ENCODE measurements at places on chromosomes 1 and 21. TPM values are rescaled to one million over a fixed set of nuclear protein-coding genes. Genes with fewer than 3 reads are reported as not detected.

DNA sequence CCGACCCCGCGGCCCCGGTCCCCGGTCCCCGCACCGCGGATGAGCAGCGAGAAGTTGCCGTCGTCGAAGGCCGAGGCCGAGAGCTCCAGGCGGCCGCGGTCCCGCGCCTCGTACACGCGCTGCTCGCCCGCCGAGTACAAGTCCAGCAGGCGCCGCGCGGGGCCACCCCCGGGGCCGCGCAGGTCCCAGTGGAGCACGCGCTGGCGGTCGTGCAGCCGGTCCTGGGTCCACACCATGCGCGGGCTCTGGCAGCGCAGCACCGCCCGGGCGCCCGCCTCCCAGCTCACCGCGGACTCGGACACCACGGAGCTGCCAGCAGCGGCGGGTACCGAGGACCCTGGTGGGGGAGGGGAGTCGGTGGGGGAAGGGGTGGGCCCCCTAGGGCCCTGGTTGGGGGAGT is 2.9 kb downstream of the MXRA8 start:
- peak; percentile 50 for DNase-seq
- H3K36me3 ChIP-seq = no peaks in the 10 kb centered on the region
- peaks cover 12% of the 10 kb centered on the region for H3K27me3 ChIP-seq
- H3K4me1 ChIP-seq = peaks cover 34% of the 10 kb centered on the region

- no peaks in the 10 kb centered on the region for H3K27me3 ChIP-seq
- H3K36me3 ChIP-seq = no peaks in the 10 kb centered on the region
- H3K4me1 ChIP-seq = no peaks in the 10 kb centered on the region
- H3K4me3 ChIP-seq = no peak overlapping the region
- DNase-seq = no peak
Observed at GRCh38 chr21:44273046-44273445, 11.3 kb upstream of the DNMT3L start.

DNA sequence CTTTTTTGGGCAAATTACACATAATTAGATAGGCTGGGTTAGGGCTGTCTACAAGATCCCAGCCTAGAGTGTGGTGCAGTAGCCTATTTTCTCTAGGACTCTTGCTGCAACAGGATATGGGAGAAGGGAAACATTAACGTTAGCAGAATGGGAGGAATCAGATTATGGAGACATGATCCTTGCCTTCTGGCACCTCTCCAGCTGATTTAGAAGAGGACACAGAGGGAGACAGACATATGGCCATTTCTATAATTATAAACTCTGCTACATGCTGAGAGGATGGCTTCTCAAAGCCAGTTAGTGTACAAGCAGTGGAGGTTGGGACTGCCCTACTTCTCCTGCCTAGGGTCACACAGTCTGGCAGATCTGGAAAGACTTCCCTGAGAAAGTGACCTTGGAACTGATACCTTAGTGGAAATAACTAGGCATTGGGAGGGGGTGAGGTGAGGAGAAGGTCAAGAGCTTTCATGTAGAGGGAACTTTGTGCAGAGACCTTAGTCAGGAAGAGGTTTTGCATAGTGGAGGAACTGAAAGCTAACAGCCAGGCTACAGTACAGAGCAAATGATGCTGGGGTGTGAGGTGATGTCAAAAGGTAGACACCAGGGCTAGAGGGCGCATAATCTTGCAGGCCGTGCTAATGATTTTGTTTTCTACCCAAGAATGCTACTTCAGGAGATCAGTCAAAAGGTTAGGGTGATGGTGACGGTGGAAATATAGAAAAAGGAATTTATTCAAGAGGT is 1.2 kb upstream of the CD1D start:
- no peak overlapping the region for H3K4me3 ChIP-seq
- peaks cover 12% of the 10 kb centered on the region for H3K27me3 ChIP-seq
- no peaks in the 10 kb centered on the region for H3K36me3 ChIP-seq
- no peak overlapping the region for H3K27ac ChIP-seq

DNA sequence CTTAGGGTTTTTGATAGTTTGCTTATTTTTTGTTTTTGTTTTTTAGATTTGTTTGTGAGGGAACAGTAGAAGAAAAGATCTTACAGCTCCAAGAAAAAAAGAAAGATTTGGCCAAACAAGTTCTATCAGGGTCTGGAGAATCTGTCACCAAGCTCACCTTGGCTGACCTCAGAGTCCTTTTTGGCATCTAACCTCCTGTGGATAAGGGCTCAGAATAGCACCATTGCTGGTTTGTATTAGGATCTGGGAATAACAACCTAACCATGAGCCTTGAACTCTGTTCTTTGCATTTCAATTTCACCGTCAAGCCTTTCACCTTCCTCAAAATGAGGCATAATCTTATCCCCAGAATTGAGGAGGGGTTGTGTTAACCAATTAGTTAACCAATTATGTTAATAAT is 20.2 kb downstream of the TRIM45 start:
- H3K27me3 ChIP-seq = no peaks in the 10 kb centered on the region
- no peak overlapping the region for H3K4me3 ChIP-seq
- peaks cover 25% of the 10 kb centered on the region for H3K4me1 ChIP-seq
- DNase-seq = no peak

- no peaks in the 10 kb centered on the region for H3K36me3 ChIP-seq
- H3K4me3 ChIP-seq = no peak overlapping the region
- no peaks in the 10 kb centered on the region for H3K4me1 ChIP-seq
Observed at GRCh38 chr1:224524679-224525078, 90.1 kb upstream of the WDR26 start.

Gene KIAA1614
- 1.3 TPM for total RNA-seq

GRCh38 chr1:216722821-216723220 is 408 bp downstream of the ESRRG start:
- peaks cover 40% of the 10 kb centered on the region for H3K4me1 ChIP-seq
- H3K27ac ChIP-seq = peak overlapping the region; percentile 11
- no peak for DNase-seq
- peak overlapping the region; percentile 44 for H3K4me3 ChIP-seq

Gene PRAMEF5
- not detected for total RNA-seq

Gene FCMR
- total RNA-seq = not detected

- H3K4me3 ChIP-seq = no peak overlapping the region
- no peaks in the 10 kb centered on the region for H3K27me3 ChIP-seq
- no peak for DNase-seq
- peaks cover 67% of the 10 kb centered on the region for H3K4me1 ChIP-seq
- no peaks in the 10 kb centered on the region for H3K36me3 ChIP-seq
Observed at GRCh38 chr1:201905234-201905890, 16.7 kb downstream of the SHISA4 start.
